H9 (cell line): ENCODE measurements at places on chromosomes 7 and 10. TPM values are rescaled to one million over a fixed set of nuclear protein-coding genes. Genes with fewer than 3 reads are reported as not detected.

- no peak overlapping the region for H3K27ac ChIP-seq
- peak; percentile 37 for DNase-seq
- H3K4me3 ChIP-seq, result no peak overlapping the region
- H3K27me3 ChIP-seq, result no peaks in the 10 kb centered on the region
These were observed 191.6 kb downstream of the FANK1 start for GRCh38 chr10:126087796-126088505.

DNA sequence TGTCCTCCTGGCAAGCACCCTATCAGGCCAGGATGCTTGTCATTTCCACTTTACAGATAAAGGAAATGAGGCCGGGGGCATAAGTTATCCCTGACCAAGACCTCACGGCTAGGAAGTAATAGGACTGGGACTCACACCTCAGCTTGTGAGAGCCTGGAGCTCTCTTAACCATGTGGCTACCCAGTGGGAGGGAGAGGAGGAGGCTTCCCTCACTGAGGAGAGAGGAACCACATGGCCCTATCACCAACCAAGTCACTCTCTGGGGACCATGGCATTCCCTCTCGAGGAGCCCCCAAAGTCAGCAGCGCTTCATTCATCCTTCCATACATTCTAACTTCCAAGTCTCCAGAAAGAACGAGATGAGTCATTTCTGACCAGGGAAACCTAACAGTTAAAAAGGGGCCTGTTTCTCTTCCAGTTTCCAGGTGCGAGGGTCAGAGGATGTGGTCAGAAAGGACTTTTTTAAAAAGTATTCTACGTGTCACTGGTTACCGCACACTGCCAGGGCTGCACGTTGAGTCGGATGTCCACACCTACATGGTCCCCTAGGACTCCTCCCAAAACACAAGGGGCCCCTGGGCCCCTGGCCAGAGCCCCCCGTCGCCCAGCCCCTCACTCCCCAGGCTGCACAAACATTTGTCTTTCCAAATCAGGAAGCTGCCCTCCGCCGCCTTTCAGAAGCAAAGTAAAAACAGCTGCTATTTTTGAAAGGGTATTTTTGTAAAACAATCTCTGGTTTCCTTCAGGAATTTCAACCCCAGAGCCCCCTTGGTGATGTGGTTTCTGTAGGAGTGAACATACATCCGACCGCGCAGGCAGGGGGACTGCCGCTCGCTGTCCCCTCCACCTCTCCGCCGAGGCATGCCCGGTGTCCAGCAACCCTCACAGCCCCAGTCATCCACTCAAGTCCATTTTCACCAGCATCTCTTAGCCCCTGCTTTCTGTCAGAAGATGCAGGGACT lies 128.2 kb upstream of the CHST15 start:
- H3K4me3 ChIP-seq, result no peak overlapping the region
- 0 out of 2 replicates have a peak, but pooled peaks cover 2% of the 10 kb centered on the region for H3K4me1 ChIP-seq
- H3K27ac ChIP-seq, result no peak overlapping the region
- H3K27me3 ChIP-seq, result no peaks in the 10 kb centered on the region

GRCh38 chr7:16989811-16990413 lies 108.1 kb upstream of the AGR3 start:
- H3K4me3 ChIP-seq, result no peak overlapping the region
- H3K27ac ChIP-seq, result no peak overlapping the region
- H3K4me1 ChIP-seq, result no peaks in the 10 kb centered on the region

Gene ENKUR
- total RNA-seq, result 0.26 TPM in 1 of 2 replicates, not detected in the other

- H3K4me3 ChIP-seq, result no peak overlapping the region
- peak; percentile 63 for DNase-seq
These were observed 83.3 kb upstream of the MKLN1 start for GRCh38 chr7:131244259-131244852.

Gene KCNH2
- 4.3 and 4.5 TPM in 2 replicates for total RNA-seq
